ENCODE measurements at places on chromosomes 1 and 21.

- DNase-seq = no peak
Observed at GRCh38 chr1:223219846-223220610, 77.0 kb upstream of the TLR5 start.

- DNase-seq = peak; percentile 56
Observed at GRCh38 chr1:197774466-197775281, 606 bp downstream of the DENND1B start.

- no peak for DNase-seq
Observed at GRCh38 chr1:116288201-116288598, 84.8 kb upstream of the ATP1A1 start.

- no peak for DNase-seq
Observed at GRCh38 chr1:63984930-63985290, 211.1 kb downstream of the ROR1 start.

- DNase-seq = peak; percentile 43
Observed at GRCh38 chr21:42913476-42913875, 12.0 kb downstream of the ERVH48-1 start.

GRCh38 chr1:204945565-204945977, 74.9 kb downstream of the NFASC start:
- DNase-seq = peak; percentile 11

DNA sequence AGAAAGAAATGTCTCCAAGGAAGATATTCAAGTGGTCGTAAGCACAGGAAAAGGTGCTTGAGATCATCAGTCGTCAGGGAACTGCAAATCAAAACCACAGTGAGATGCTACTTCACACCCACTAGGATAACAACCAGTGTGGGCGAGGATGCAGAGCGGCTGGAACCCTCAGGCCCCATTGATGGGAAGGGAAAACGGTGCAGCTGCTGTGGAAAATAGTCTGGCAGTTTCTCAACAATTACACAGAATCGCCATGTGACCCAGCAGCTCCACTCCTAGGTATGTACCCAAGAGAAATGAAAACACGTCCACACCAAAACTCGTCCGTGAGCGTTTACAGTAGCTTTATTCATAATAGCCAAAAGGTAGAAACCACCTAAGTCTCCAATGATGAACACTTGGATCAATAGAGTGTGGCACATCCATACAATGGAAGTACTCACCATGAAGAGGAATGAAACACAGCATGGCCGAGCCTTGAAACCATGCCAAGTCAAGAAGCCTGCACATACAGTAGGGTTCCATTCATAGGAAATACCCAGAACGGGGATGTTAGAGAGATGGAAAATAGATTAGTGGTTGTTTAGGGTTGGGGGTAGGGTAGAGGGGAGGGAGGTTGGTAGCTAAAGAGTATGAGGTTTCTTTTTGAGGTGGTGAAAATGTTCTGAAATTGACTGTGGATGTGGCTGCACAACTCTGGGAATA, 6.1 kb downstream of the DFFB start:
- no peak for DNase-seq

- DNase-seq = peak; percentile 97
Observed at GRCh38 chr1:204296431-204296988, 63.2 kb downstream of the PLEKHA6 start.

- DNase-seq = peak; percentile 82
Observed at GRCh38 chr1:169941982-169942830, 48.5 kb upstream of the SCYL3 start.

- DNase-seq = peak; percentile 10
Observed at GRCh38 chr1:96882096-96882495, 160.5 kb downstream of the PTBP2 start.

- no peak for DNase-seq
Observed at GRCh38 chr1:68994096-68994495, 497.2 kb upstream of the DEPDC1 start.

GRCh38 chr1:231423648-231424047, 1.6 kb upstream of the EGLN1 start:
- DNase-seq = no peak

DNA sequence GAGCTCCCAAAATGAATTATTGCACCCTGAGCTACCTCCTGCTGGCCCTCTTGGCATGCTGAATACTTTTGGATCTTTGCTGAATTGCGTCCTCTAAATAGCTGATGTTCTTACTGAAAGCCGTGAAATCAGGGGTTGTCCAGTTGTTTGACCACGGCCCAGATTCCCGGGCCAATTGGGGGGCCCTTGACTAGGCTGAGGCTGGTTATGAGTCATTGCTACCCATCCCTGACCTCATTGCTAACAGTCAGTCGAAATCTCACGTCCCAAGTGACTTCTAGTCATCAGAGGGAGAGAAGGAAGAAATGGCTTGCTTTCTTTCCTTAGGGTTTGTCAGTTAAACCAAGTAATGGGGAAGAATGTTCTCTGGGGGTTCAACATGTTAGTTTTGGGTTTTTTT, 37.4 kb downstream of the SMYD2 start:
- DNase-seq = no peak

- no peak for DNase-seq
Observed at GRCh38 chr1:237851210-237851845, 39.4 kb downstream of the ZP4 start.

DNA sequence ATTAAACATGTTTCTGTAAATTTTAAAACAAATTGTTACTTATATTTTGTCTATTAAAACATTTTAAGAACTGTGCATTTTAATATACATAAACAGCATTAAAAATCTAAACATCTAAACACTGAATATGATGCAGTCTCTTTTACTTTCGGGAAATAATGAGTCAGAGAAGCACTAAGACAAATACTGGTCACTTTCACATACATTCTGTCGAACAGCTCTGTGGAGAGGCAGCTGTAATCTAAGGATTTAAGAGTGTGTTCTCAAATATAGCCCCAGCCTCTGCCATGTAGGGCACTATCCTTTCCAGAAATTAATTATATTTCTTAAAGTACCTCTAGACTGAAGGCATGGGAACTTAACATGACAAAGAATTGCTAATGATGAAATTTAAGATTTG, 89.6 kb upstream of the PTGFR start:
- DNase-seq = no peak

DNA sequence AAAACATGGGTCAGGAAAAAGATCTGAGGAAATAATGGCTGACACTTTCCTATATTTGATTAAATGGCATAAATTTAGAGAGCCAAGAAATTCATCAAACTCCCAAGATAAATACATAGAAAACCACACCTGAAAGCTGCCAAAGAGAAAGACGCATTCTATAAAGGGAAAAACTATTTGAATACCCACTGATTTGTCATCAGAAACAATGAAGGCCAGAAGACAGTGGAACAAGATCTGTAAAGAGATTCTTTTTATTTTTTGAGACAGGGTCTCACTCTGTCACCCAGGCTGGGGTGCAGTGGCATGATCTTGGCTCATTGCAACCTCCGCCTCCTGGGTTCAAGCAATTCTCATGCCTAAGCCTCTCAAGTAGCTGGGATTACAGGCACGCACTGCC, 17.4 kb downstream of the SDE2 start:
- no peak for DNase-seq

DNA sequence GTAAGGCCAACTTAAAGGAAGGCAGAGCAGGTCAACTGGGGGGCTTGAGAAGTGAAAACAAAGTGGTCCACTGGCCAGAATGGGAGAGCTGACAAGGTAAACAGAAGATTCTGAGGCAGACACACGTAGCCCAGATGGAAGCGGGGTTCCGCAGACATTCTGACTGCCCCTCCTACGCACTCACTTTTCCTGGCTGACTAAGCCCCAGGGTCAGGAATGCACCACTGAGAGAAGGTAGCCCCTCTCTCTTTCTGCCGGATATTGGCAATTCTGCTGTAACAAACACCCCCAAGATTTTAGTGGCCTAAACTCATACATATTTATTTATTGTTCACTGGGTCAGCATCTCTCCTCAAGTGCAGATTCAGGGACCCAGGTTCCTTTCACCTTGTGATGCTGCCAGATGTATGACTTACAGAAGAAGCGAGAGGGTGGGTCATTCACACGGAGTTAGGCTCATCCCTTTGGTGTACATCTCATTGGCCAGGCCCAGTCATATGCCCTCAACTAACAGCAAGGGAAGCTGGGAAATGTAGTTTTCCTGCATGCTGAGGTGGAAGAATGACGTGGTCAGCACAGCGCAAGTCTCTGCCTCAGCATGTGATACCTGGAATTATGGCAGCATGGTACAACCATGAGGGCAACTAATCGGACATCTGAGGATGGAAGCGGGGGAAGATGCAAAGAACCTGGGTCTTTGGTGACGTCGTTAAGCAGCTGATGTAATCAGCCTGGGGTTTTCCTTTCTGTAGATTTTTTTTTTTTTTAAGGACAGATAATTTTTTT, 43.4 kb upstream of the MRPS6 start:
- DNase-seq = peak; percentile 77

DNA sequence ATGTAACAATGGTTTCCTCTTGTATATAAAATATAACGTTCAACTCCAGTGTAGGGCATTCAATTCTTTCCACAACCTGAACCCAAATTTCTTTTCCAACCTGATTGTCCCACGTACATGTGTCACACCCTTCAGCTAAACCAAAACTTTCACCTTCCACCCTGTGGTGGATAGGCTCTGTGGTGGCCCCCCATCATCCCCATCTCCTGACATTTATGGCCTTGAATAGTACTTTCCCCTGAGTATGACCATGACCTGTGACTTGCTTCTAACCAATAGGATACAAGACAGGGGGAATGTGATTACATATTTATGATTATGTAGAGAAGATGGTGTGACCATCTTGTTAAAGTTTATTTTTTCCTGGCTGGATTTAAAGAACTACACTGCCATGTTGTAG, 377.0 kb downstream of the PTPRC start:
- DNase-seq = no peak

- DNase-seq = peak; percentile 44
Observed at GRCh38 chr1:218439541-218440295, 94.6 kb downstream of the TGFB2 start.

DNA sequence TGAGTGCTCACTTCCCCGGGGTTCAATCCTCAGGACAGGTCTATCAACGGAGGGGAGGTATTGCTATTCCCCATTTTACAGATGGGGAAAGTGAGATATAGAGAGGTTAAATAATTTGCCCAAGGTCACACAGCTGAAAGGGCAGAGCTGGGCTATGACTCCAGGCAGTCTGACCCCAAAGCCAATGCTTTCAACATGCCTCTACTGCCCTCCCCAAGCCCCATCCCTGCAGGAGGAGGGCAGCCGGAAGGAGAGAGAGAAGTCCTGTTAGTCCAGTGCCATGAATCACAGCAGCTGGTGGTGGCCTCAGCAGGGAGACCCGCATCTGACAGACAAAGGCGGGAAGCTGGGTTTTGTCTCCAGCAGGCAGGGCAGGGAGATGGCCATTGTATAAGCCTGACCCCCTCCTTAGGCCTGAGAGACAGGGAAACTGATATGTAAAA, 20.0 kb upstream of the CLIC4 start:
- DNase-seq = peak; percentile 76

GRCh38 chr1:9260059-9260766, 25.6 kb downstream of the H6PD start:
- no peak for DNase-seq

DNA sequence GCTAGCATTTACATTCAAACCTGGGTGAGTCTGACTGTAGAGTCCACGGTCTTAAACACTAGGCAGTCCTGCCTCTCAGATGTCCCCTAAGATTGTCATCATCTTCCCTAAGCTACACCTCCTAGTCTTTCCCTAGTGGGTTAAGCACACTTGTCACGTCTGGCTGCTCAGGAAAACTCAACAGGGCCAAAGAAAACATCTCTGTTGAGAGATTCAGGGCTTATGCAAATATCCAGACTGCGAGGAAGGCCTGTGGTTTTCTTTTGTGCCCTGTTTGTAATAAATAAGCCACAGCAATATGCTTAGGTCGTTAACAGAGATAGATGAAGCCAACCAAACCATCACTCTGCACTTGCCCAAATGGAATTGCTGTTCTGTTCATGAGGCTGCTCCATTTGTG, 472.6 kb upstream of the DEPDC1 start:
- no peak for DNase-seq

DNA sequence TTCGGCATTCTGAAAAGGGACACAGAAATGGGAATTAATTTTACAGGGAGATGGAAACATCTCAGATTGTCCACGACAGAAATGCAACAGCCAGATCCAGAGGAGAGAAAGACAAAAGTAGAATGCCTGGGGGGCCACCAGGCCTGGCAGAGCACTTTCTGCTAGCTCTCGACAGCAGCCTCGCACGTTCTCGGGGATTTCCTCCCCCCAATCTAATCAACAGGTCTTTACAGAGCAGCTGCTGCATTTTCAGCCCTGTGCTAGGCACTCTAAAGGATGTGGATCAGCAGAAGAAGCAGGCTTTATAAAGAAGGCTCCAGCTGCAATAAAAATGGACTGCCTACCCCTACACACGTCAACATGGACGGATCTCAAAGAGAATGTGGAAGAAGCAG, 10.6 kb downstream of the CSRP1 start:
- no peak for DNase-seq

DNA sequence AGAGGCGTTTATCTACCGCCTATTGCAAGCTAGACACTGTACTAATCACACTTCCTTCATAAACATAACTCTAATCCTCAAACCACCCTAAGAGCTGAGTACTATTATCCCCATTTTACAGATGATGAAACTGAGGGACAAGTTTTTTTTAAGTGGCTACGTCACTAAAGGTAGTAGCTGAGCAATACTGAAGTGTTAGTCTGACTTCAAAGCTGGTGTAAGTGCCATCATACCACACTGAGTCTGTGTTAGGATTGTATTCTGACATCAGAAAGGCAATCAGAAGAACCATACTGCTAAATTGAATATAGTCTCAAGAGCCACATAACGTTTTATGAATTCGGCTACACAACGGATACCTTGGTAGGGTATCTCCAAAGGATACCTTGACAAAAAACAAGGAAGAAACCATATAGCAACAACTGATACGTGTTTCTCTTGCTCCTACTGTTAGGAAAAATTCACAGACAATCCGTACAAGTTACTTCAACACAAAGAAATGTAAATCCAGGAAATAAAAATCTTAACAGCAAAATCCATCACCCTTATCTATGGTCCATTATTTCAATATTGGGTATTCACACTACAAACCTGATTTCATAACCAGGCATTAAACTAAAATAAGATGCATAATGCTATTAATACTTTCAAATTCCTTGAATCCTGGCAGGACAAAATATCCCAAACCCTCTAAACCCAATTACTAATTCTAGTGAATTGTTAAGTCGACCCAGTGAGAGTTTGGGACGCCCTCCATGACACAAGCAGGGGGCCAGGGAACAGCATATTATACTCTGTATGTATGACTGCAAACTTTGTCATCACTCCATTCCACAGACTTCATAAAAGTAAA, 1.6 kb downstream of the TP53BP2 start:
- peak; percentile 36 for DNase-seq

DNA sequence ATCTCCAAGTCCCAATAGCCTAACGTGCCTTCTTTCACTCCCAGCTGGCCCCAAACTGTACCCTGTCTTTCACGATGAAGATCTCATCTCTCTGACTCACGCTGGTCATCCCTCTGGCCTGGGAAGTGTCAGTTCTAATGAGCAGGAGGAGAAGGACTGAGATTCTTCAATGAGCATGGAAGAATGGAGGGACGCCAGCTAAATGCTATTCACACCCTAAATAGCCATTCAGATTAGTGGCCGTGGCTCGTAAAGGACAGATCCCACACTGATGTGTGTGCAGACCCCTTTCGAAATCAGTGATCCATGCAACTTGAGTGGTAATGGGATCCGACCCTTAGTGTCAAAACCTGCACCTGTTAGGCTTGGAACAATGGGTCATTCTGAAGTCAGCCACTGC, 75.9 kb upstream of the SMYD2 start:
- peak; percentile 8 for DNase-seq
